Activated CD4-positive, alpha-beta T cell treated with anti-CD3 and anti-CD28 coated beads, Interleukin-2, amount 10 ng/mL, durations not matched to agents 7 days and 5 days (primary cell): ENCODE measurements at places on chromosomes 2 and 18. TPM values are rescaled to one million over a fixed set of nuclear protein-coding genes. Genes with fewer than 3 reads are reported as not detected.

OST4 gene
- total RNA-seq: 309 TPM

CCL20 gene
- not detected for total RNA-seq

CROCC2 gene
- not detected for total RNA-seq

TFCP2L1 gene
- total RNA-seq: 0.02 TPM

CRYGD gene
- total RNA-seq: not detected

RRM2 gene
- 496 TPM for total RNA-seq

NEDD4L gene
- total RNA-seq: 5.6 TPM

IL36G gene
- not detected for total RNA-seq

TUBA4B gene
- total RNA-seq: not detected

DARS1 gene
- total RNA-seq: 90.9 TPM

AKAIN1 gene
- total RNA-seq: not detected

PRKAG3 gene
- not detected for total RNA-seq

LHCGR gene
- total RNA-seq: not detected

MTCL1 gene
- total RNA-seq: 1.7 TPM

KIF1A gene
- total RNA-seq: 0.40 TPM

CD8B2 gene
- total RNA-seq: not detected

ANKRD53 gene
- 0.50 TPM for total RNA-seq

MDH1B gene
- 0.40 TPM for total RNA-seq

IL1A gene
- 0.21 TPM for total RNA-seq

PSMA8 gene
- total RNA-seq: 0.89 TPM

INPP5D gene
- total RNA-seq: 121 TPM

NXPH2 gene
- total RNA-seq: not detected

NOSTRIN gene
- not detected for total RNA-seq

FZD7 gene
- 0.10 TPM for total RNA-seq

FASTKD2 gene
- 19.3 TPM for total RNA-seq
